ENCODE measurements at places on chromosomes 7 and 10.

DNA sequence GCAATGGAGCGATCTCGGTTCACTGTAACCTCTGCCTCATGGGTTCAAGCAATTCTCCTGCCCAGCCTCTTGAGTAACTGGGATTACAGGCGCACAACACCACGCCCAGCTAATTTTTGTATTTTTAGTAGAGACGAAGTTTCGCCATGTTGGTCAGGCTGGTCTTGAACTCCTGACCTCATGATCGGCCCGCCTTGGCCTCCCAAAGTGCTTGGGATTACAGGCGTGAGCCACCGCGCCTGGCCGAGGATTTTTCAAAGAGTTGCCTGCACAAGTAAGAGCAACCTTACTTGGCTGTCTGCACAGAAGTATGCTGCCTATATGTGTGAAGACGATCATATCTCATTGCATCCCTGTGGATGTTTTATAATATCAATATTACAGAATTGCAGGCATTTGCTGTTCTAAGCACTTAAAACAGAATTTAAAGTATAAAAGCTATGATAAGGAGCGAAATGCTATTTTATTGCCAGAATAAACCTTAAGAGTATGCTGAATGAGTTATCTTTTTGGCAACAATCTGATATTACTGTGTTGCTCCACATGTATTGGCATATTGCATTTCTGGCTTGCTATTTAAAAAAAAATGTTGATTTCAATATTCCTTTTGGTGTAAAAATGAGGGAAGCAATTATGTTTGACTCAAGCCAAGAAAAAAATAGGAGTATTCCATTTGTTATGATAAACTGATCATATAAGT is 379.4 kb upstream of the SEMA3D start:
- no peak for DNase-seq

GRCh38 chr7:151505433-151505832 is 14.3 kb downstream of the RHEB start:
- DNase-seq = no peak

- no peak for DNase-seq
Measured at GRCh38 chr10:114957122-114957521, 19.1 kb downstream of the TRUB1 start.

DNA sequence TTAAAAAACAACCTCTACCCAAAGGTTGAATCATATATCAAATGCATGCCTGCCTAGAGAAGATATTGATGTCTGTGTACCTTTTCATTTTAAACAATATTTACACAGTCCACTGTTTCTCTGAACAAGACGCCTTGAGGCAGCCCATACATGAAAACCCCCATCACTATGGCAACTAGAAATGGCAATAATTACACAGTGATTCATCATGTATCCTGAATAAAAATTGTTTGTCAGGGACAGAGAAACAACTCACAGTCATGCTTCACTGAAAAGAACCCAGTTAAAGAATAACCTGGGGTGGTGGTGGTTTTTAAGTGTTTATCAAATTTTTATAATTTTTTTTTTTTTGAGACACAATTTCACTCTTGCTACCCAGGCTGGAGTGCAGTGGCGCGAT is 19.7 kb downstream of the DNAJC12 start:
- DNase-seq = no peak

- DNase-seq = no peak
Measured at GRCh38 chr7:143394068-143394467, 12.9 kb downstream of the ZYX start.

DNA sequence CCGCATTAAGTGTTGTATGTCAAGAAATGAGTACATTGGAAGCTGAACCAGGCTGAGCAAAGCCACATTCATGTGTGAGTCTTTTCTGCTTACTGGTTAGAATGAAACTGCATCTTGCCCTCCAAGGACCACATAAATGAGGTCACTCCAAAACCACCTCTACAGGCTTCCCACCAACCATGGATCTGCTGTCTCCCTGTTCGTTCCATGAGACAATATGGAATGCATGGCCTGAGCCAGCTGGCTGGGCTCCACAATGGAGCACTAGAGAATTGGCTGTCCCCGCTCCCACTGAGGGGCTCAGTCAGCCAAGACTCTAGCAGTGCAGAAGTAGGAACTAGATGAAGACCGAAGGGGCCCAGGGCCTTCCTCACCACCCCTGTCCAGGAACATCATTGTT is 120.8 kb downstream of the TNS3 start:
- no peak for DNase-seq

Measured in cortex of kidney (tissue), 1 donor.